ENCODE measurements at places on chromosomes 7 and 10.

DNA sequence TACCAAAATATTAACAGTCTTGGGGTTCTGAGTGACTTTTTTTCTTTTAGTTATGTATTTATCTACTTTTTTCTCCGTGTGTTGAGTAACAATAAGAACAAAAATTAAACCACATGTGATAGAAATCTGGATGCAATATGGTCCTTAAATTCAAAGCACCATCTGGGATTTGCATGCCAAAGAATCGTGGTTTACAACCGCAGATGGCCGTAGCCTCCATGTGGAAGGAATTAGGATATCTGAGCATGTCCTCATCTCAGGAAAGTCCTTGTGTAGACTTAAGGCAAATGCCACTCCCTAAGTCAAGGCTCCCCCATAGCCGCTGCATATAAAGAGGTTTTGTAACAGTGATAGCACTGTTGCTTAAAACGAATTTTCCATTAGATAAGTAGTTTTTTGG is 304.0 kb downstream of the ZEB1 start:
- DNase-seq = no peak

DNA sequence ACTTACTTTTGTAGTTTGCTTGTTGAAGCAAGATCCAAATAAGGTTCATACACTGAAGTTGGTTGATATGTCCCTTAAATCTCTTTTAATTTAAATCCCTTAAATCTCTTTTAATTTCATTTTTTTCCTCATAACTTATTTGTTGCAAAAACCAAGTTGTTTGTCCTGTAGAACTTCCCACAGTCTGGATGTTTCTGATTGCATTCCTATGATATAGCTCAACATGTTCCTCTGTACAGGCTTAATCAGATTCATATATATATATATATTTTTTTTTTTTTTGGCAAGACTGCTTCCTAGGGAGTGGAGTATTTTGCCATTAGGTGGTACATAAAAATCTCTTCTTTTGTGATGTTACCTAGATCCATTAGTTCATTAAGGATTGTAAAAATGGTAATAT is 174.9 kb upstream of the MKLN1 start:
- DNase-seq = no peak

DNA sequence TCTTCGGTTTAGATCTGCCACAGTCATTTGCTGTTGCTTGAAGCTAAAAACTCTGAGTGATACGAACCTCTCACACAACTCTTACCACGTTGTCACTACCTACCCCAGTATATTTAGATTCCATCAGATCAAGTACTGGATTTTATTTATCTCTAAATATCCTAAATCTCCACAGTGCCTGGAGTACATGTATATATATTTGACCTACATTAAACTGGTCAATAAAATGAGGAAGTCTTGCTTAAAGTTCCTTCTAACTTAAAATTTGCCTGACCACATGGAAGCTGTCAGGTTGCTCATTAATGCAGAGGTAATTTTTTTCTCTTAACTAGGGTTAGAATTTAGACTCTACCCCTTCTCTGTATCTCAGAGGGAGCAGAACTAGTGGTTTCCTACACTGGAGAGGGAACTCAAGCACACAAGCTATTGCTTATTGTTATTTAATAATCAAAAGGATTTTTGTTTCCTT is 3.1 kb upstream of the MACC1 start:
- DNase-seq = no peak

- DNase-seq = no peak
Observed at GRCh38 chr7:116522247-116522646, 2.6 kb upstream of the CAV1 start.

- DNase-seq = no peak
Observed at GRCh38 chr10:122995936-122996335, 12.7 kb downstream of the IKZF5 start.

- DNase-seq = no peak
Observed at GRCh38 chr7:77321300-77321699, 94.8 kb downstream of the GSAP start.

- no peak for DNase-seq
Observed at GRCh38 chr7:149714910-149715471, 58.4 kb downstream of the ZNF467 start.

DNA sequence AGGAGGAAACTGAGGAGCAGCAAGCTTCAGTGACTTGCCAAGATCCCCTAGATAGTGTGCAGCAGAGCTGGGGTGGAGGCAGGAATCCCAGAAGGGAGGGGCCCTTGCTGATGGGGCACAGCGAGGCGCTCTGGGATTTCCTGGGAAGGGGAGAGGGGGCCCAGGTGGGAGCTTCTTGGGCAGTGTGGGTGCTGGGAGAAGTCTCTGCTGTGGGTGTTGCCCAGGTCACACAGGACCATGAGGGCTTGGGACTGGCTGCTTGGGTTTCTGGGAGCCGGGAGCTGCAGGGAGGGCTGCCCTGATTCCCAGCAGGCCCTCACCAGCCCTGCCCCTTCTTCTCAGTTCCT is 55.2 kb downstream of the TSPAN15 start:
- no peak for DNase-seq

- DNase-seq = no peak
Observed at GRCh38 chr10:28294169-28294532, 8.7 kb downstream of the MPP7 start.

Data from D721Med (cell line).